ENCODE measurements at places on chromosomes 3 and 15. TPM values are rescaled to one million over a fixed set of nuclear protein-coding genes. Genes with fewer than 3 reads are reported as not detected.

THSD4 gene
- total RNA-seq, result 31.6 TPM

OR5H6 gene
- total RNA-seq, result not detected

PRR20G gene
- total RNA-seq, result not detected

ITIH3 gene
- total RNA-seq, result 1.3 TPM

DZIP3 gene
- total RNA-seq, result 39.5 TPM

LIPC gene
- 0.28 TPM for total RNA-seq

OIP5 gene
- total RNA-seq, result not detected

FBN1 gene
- 584 TPM for total RNA-seq

DNA sequence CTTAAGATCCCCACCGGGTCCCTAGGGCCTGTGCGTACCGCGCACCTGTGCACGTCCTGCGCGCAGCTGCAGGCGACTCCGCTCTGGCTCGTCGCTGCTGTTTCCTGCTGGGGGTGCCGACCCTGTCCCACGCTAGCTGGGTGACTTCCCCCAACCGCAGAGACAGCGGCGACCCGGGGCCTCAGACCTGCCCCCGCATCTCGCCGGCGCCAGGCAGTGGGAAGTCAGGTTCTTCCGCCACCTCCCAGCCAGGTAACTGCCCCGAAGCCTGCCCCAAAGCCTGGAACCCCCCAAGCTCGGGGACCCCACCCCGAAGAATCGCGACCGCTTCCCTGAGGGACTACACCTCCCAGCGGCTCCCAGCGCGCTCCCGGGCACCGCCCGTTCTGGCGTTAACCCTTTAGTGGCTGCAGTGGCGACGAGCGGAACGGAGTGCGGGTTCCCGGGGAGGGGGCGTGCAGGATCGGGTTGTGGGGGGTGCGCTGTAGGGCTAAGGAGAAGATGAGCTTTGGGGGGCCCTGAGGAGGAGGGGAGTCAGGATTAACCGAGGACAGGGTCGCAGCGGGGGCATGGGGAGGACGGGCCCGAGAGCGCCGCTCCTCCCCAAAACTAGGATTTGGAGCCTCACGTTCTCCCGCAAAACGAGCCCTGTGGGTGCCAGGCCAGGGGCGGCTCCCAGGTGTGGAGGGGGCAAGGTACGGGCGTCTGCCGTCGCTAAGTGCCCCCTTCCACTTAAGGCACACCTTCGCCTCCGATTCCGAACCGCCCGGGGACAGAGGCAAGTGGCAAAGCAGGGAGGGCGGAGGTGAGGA is 589 bp downstream of the NEIL1 start:
- H3K4me3 ChIP-seq, result peak overlapping the region; percentile 61
- peaks cover 6% of the 10 kb centered on the region for H3K4me1 ChIP-seq
- DNase-seq, result peak; percentile 65
- H3K27ac ChIP-seq, result peak overlapping the region; percentile 70
- H3K27me3 ChIP-seq, result no peaks in the 10 kb centered on the region
- H3K36me3 ChIP-seq, result no peaks in the 10 kb centered on the region

DNA sequence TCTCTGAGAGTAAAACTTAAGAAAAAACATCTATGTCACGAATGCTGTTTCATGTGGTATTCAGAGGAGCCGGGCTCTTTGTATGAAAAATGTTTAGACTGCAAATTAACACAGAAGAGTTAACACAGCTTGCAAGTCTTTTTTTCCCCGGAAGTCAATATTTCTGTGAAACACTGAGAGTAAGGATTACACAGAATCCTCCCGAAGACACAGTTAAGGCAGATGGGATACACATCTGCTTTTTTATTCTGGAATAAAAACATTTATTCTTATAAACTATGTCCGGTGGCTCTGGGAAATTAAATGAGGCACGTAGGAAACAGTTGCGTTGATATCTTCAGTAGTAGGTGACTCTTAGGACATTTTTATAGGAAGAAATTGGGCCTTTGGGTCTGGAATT is 180.6 kb downstream of the PTPRG start:
- H3K27ac ChIP-seq, result no peak overlapping the region
- H3K4me3 ChIP-seq, result no peak overlapping the region
- H3K4me1 ChIP-seq, result no peaks in the 10 kb centered on the region
- no peak for DNase-seq
- no peaks in the 10 kb centered on the region for H3K27me3 ChIP-seq

- no peaks in the 10 kb centered on the region for H3K27me3 ChIP-seq
- no peaks in the 10 kb centered on the region for H3K4me1 ChIP-seq
- H3K4me3 ChIP-seq, result no peak overlapping the region
- H3K36me3 ChIP-seq, result no peaks in the 10 kb centered on the region
- no peak overlapping the region for H3K27ac ChIP-seq
These were observed 124.6 kb downstream of the ARRDC4 start for GRCh38 chr15:98085003-98085639.

GRCh38 chr15:25811481-25811906 is 51.6 kb downstream of the ATP10A start:
- no peak overlapping the region for H3K27ac ChIP-seq
- no peaks in the 10 kb centered on the region for H3K27me3 ChIP-seq
- DNase-seq, result no peak
- no peaks in the 10 kb centered on the region for H3K4me1 ChIP-seq

GRCh38 chr3:195110647-195111318 is 160.2 kb downstream of the XXYLT1 start:
- no peaks in the 10 kb centered on the region for H3K4me1 ChIP-seq
- no peak overlapping the region for H3K27ac ChIP-seq
- DNase-seq, result no peak
- no peaks in the 10 kb centered on the region for H3K27me3 ChIP-seq
- no peak overlapping the region for H3K4me3 ChIP-seq

GRCh38 chr3:77786216-77786615 is 746.3 kb downstream of the ROBO2 start:
- H3K36me3 ChIP-seq, result no peaks in the 10 kb centered on the region
- H3K4me1 ChIP-seq, result no peaks in the 10 kb centered on the region
- DNase-seq, result no peak
- no peak overlapping the region for H3K4me3 ChIP-seq
- no peaks in the 10 kb centered on the region for H3K27me3 ChIP-seq
- H3K27ac ChIP-seq, result no peak overlapping the region

DNA sequence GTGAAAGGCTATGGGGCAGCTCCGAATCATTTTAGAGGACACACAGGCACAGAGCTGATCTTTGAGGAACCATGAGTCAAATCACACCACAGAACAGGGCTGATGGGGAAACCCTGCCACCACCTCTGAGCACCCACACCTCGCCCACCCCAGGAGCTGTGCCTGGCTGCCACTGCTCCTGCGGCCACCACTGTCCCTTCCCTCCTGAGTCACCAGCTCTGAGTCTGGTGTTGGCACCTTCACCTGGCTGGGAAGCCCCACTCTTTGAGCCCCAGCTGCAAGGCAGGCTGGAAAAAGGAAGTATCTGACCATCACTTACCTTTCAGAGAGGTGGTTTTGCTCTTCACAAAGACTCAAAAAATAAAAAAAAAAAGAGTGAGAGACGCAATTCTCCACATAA is 63.6 kb upstream of the MEF2A start:
- H3K36me3 ChIP-seq, result no peaks in the 10 kb centered on the region
- H3K27me3 ChIP-seq, result no peaks in the 10 kb centered on the region
- H3K27ac ChIP-seq, result no peak overlapping the region

- no peaks in the 10 kb centered on the region for H3K36me3 ChIP-seq
- DNase-seq, result no peak
- no peak overlapping the region for H3K27ac ChIP-seq
- H3K4me3 ChIP-seq, result no peak overlapping the region
- H3K27me3 ChIP-seq, result no peaks in the 10 kb centered on the region
- peaks cover 7% of the 10 kb centered on the region for H3K4me1 ChIP-seq
These were observed 4.7 kb upstream of the BNC1 start for GRCh38 chr15:83289160-83289559.

GRCh38 chr3:14241716-14242115 is 63.1 kb downstream of the LSM3 start:
- no peaks in the 10 kb centered on the region for H3K36me3 ChIP-seq
- H3K4me1 ChIP-seq, result no peaks in the 10 kb centered on the region
- DNase-seq, result no peak
- no peak overlapping the region for H3K27ac ChIP-seq
- no peaks in the 10 kb centered on the region for H3K27me3 ChIP-seq
- H3K4me3 ChIP-seq, result no peak overlapping the region

DNA sequence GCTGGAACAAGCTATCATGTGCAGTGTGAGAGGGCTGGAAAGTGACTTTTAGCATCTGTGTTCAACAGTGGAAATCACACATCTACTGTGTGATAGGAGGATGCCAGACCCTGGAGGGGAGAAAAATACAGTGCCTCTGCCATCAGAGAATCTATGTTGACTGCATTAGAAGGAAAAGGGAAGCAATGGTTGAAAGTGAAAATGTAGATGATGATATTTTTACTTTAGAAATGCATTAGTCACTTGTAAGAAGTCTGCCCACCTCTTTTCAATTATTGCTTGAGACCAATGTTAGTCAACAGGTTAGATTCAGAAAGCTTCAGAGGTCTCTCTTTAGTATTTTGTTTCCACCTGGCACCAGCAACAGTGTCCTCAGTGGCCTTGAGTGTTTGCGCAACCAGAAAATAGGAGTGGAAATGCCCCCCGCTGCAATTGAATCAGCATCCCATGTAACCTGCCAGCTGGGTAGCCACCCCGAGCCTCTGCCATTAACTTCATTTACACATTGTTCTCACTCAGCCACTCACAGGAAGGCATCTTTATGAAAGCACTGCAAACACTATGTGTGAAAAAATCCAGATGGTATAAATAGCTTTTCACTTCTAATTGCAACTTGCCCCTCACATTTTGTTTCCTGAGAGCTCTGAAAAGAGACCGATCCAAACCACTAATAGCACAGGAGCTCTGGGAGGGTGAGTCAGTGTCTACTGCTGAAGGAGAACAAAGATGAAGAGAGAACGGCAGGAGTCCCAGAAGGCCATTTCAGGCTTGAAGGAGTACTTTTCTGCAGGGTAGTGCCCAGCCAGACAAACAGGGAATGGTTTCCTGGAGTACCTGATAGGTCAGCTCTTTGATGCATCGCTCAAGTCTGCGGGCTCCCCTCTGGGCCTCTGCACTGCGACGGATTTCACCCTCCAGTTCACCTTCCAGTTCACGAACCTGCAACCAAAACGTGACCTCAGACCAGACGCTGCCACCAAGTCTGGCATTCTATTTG is 92.1 kb downstream of the HHLA2 start:
- H3K4me3 ChIP-seq, result no peak overlapping the region
- no peaks in the 10 kb centered on the region for H3K4me1 ChIP-seq
- DNase-seq, result no peak
- H3K27ac ChIP-seq, result no peak overlapping the region

DNA sequence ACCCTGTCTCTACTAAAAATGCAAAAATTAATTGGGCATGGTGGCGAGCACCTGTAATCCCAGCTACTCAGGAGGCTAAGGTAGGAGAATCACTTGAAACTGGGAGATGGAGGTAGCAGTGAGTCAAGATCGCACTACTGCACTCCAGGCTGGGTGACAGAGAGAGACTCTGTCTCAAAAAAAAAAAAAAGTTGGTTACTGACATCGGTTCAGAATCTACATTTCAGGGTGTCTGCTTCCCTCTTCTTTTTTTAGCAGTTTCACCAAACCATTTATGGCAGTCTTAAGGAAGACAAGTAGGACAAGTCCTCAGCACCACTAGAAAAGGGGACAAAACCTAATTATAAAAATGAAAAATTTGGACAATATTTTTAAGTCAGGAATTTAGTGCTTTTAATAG is 3.3 kb upstream of the USP4 start:
- DNase-seq, result no peak
- H3K4me1 ChIP-seq, result peaks cover 6% of the 10 kb centered on the region
- H3K36me3 ChIP-seq, result no peaks in the 10 kb centered on the region
- no peak overlapping the region for H3K27ac ChIP-seq
- H3K4me3 ChIP-seq, result no peak overlapping the region
- no peaks in the 10 kb centered on the region for H3K27me3 ChIP-seq

- H3K4me1 ChIP-seq, result no peaks in the 10 kb centered on the region
- DNase-seq, result no peak
- H3K4me3 ChIP-seq, result no peak overlapping the region
- no peak overlapping the region for H3K27ac ChIP-seq
- no peaks in the 10 kb centered on the region for H3K36me3 ChIP-seq
- H3K27me3 ChIP-seq, result no peaks in the 10 kb centered on the region
These were observed 43.8 kb downstream of the TMCO5A start for GRCh38 chr15:37978231-37978630.

DNA sequence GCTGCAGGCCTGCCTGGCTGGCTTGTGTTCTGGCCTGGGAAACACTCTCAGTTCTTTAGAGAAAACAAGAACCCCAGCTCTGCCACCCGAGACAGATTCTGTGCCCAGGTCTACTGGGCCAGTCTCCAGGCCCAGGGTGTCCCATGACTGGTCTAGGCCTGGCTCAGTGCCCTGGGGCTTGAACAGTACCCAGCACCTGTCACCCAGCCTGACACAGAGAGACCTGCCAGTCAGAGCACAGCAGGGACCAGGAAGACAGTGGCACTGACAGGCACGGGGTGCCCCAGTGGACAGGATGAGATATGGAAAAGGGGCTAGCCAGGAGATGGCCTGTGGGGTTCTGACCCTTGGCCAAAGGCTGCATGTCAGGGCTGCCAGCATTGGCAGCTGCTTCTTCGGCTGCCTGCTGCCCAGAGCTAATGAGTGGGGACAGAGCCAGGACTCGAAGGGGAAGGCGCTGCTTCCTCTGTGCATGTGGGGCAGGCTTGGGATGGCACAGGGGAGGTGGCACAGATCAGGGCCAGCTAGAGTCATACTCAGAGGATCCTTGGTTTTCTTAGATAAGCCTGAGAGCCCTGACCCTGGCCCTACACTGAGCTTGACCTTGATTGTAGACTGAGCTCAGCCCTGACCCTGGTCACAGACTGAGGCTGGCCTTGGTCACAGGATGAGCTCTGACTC is 15.1 kb downstream of the CCDC33 start:
- no peaks in the 10 kb centered on the region for H3K36me3 ChIP-seq
- H3K4me1 ChIP-seq, result no peaks in the 10 kb centered on the region
- no peak overlapping the region for H3K27ac ChIP-seq
- H3K27me3 ChIP-seq, result no peaks in the 10 kb centered on the region
- no peak overlapping the region for H3K4me3 ChIP-seq
- DNase-seq, result no peak

- no peaks in the 10 kb centered on the region for H3K36me3 ChIP-seq
- H3K27me3 ChIP-seq, result no peaks in the 10 kb centered on the region
These were observed 1.6 kb upstream of the PRKCD start for GRCh38 chr3:53159156-53160060.

All from uterus (tissue), 4 donors.